ENCODE measurements at places on chromosomes 7 and 10.

- no peak for DNase-seq
Observed at GRCh38 chr7:151410405-151411390, 860 bp upstream of the WDR86 start.

GRCh38 chr10:122331100-122331499, 43.4 kb upstream of the PLEKHA1 start:
- no peak for DNase-seq

- DNase-seq, result no peak
Observed at GRCh38 chr7:152617056-152617455, 58.9 kb downstream of the XRCC2 start.

GRCh38 chr7:107528461-107528860, 35.3 kb downstream of the COG5 start:
- no peak for DNase-seq

DNA sequence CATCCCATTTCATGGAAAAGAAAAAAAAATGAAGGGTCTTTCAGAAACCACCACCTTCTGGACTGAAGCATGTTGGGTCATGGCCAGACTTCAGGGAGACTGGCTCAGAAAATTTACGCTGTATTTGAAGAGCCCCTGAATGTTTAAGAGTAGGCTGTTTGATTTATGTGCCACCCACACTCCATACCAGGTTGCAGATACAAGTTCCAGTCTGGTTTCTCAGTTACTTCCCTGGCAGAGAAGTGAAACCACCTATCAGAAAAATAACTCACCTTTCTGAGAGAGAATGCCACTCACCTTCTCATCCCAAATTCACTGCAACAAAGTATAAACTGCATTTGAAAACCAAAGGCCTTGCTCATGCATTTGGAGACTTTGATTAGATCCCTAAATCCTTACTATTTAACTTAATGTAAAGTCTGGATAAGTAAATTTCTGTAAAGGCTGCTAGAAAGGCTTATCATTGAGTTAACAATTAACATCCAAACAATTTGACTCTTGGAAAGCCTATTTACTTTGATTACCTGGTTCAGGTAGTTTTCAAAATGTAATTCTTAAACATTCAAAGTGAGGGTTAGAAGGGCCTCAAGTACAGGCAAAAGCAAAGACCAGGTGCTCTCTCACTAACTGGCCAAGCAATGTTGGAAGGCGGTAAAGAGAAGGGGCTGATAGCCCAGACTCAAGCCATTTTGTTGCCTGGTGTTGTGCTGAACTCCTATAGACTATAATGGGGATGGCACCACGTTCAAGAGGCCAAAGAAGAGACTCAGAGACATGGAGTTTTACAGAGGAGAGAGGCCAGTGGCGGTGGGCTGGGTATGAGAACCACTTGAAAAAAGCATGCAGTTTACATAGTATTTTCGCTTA, 12.8 kb upstream of the ADD3 start:
- DNase-seq, result no peak

GRCh38 chr10:61021926-61022325, 77.9 kb upstream of the RHOBTB1 start:
- no peak for DNase-seq

GRCh38 chr7:26376175-26376917, 84.7 kb downstream of the SNX10 start:
- peak; percentile 86 for DNase-seq

- peak; percentile 89 for DNase-seq
Observed at GRCh38 chr10:26860443-26861204, at the start of gene ABI1. Gene ABI1, minus strand, starts transcription at chr10:26860958. Its CDS starts 95 bp downstream, at chr10:26860863.

DNA sequence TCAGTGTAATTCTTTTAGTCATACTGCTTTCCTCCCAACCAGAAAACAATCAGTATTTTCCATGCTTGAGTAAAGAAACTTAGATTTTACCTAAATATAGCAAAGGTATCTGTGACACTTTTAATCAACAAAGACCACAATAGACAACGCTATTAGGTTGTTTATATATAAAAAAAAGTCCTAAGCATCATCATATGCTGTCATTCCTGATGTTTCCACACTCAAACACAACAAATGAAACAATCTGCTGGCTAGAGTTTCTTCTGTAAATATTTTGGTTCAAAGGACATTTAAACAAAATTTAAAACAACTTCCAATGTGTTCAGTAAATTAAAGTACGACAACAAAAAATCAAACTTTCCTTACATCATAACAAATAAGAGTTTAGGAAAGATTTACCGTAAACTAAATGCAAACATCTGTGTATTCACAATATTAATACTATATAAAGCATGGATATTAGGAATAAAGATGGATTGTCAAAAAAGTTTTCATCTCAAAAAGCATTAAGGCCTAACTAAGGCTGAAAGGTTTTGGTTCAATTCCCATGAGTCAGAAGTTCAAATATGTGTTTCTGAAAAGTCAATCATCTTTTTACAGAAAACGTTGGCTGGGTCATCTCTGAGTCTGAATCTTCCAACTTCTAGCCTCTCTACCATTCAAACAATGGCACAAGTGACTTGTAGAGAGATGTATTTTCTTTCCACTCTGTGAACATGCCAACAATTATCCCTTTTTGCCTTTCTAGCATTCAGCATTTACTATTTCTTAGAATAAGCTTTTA, 157.1 kb downstream of the CRPPA start:
- no peak for DNase-seq

DNA sequence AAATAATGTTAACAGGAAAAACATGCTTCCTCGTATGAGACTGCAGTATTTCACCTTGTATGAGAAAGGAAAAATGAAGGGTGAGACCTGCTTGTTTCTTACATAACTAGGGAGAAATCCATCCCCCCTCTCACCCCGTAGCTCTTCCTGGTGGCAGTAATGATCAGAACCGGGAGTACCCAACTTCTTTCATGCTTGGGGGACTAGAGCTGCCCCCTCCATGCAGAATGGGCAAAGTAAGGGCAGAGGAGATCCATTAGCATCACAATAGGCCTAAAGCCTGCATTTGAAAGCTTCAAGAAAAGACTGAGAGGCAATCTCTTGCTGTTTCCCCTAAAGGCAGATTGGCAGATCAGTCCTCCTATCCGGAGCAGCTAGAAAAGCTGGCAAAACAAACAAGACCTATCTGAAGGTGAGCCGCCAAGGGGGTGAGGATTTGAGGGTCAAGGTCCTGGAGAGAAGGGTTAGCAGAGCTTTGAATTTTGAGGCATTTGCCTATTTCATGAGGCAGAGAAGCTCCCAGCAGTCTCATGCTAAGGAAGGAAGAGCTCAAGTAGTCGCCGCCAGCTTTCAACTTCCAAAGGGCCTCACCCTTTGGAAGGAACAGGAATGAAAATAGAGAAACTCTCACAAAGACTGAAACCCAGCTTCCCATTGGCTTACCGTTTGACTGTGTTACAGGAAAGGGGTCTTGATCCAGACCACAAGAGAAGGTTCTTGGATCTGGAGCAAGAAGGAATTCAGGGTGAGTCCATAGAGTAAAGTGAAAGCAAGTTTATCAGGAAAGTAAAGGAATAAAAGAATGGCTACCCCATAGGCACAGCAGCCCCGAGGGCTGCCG, 36.2 kb downstream of the BAG3 start:
- DNase-seq, result no peak

GRCh38 chr10:110824660-110825059, 47.1 kb upstream of the PDCD4 start:
- no peak for DNase-seq

DNA sequence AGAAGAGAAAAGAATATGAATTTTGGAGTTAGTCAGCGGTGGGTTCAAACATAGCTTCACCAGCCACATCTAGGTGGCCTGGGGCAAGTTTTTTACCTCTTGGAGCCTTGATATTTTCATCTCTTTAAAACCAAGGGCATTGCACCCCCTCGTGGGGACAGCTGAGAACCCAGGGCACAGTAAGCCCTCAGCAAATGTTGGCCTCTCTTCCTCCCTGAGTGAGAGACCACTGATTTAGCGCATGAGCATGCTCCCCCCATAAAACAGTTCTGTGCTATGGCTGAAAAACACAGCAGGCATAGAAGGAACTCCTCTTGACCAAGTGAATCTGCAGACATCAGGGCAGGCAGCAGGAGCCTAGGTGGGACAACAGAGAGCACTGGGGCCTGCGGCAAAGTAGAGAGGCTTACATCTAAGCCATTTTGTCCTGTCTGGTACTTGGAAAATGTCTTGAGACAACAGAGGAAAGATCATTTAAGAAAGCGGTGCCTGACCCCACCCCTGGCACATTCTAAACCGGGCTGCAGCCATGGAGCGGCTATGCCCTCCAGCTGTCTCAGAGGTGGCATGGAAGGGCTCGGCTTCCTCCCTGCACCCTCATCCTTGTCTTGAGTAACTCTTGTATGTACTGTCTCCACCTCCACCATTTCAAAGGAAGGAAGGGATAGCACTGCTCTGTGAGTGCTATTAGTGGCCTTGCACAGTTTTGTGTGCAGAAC, 94.7 kb downstream of the ARHGAP22 start:
- no peak for DNase-seq

DNA sequence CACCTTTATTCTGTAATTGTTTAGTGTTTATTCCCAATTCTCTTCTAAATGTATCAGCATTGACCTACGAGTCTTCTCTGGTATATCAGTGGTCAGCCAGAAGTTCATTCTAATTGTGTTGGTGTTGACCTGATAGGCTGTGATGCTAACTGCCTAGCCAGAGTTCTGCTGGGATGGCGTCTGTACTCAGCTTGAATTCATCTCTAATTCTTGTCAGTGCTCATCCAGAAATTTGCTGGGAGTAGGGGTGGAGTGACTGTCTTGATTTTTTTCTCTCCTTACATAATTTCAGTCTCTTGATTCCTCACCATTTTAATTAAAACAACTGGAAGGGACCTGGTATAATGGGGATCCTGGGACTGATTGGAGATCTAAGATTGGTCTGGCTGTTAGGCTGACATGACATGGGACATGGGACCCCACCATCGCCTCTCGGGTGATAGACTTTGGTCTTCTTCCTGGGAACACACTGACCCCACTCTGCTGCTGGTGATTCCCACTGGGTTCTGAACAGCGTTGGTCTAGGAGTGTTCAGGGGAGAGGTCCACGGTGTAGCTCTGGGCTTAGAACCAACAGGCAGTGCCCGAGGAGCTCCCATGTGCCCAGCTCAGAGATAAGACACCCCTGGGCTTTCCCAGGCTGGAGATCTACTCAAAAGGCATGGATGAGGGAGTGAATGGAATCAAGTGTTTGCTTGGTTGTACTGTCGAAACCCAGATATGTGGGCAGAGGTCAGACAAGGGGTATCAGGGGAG, 3.8 kb downstream of the NEURL1 start:
- DNase-seq, result no peak

DNA sequence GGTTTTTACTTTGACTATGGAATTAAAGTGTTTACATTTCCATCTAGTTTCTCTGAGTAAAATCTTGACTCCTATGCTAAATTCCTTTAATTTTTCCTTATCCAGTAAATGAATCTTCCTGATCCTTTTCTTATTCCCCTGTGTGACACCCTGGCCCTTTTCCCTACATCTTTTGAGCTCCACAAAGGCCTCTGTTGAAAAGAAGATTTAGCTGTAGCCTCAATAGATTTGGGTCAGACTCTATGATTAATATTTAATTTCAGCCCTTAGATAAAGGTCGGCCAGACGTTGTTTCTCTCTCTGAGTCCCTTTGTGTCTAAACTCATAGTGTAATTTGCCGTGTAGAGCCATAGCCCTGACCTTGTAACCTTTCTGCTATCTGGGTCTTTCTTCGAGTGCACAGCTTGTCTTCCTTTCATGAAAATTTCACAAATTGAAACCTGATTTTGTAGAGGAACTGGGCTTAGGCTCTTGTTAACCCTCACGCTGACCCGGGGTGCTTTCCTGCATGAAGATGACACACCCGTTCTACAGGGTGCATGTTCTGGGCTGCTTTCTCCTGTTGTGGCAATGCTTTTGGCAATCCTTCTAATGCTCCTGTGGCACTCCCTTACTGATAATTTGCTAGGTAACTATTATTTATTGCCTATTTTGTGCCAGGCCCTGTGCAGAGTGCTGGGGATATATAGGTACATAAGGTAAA, 21.2 kb downstream of the LSMEM1 start:
- no peak for DNase-seq

GRCh38 chr7:26403640-26404039, 112.0 kb downstream of the SNX10 start:
- DNase-seq, result no peak

DNA sequence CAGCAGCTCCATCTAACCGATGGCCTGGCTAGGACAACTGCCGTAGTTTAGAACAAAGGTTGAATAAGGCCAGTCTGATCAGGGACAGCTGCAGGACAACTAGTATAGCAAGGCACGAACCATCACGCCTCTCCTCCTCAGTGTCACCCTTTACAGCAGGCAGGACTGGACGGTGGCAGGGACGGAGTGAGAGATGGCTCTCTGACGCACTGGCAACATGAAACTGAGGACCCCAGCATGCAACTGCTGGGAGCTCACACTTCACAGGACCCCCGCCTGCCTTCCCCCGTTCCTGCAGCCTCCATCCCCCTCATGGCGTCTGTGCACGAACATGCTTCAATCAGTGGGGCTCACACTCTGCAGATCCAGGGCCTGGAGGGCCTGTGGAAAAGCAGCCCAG, 53.7 kb downstream of the ZRANB1 start:
- no peak for DNase-seq

GRCh38 chr10:34813626-34814222, 1.4 kb downstream of the PARD3 start:
- no peak for DNase-seq

DNA sequence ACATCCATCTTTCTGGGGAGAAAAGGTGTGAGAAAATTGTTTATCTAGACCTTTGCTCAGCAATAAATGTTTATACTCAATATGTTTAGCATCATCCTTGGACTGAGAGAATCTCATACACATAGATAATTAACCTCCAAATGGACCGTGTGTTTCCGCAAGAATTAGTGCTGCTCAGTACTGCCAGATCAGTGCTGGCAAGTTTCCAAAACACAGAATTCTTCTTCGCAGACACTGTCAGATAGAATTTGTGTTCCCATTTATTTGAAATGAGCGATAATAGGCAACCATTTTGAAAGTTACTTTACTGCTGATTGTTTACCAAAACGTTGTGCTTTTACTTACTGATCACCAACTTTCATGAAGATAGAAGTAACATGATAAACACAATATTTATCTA, 33.7 kb downstream of the STAMBPL1 start:
- DNase-seq, result no peak

GRCh38 chr7:73817121-73817520, 13.7 kb upstream of the CLDN4 start:
- no peak for DNase-seq

GRCh38 chr7:115037128-115037802, 115.4 kb downstream of the MDFIC start:
- DNase-seq, result no peak

- DNase-seq, result no peak
Observed at GRCh38 chr7:10221084-10221483, 752.6 kb upstream of the PHF14 start.

DNA sequence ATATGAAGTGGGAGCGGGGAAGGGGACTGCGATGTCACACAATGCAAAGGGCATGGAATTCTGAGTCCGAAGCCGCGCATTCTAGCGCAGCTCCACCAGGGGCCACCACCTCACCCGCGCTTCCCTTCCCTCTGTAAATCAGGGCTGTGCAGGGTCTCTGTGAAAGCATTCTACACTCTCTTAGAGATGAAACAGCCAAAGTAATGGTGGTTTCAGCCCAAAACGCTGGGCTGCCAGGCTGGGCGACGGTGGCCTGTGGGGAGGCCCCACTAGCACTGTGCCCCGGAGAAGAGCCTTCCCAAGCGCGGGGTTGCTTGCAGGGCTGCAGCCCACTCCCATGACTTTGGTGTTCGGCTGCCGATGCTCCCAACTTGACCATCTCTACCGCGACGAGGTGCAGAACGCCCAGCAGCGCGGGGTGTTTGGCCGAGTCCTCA, 11.4 kb downstream of the ATG9B start:
- DNase-seq, result peak; percentile 12

- no peak for DNase-seq
Observed at GRCh38 chr10:30759423-30759822, 129.9 kb upstream of the LYZL2 start.
